ENCODE measurements at places on chromosomes 12 and 14.

GRCh38 chr12:55637467-55637866 lies 775 bp downstream of the OR10P1 start:
- no peak for DNase-seq

DNA sequence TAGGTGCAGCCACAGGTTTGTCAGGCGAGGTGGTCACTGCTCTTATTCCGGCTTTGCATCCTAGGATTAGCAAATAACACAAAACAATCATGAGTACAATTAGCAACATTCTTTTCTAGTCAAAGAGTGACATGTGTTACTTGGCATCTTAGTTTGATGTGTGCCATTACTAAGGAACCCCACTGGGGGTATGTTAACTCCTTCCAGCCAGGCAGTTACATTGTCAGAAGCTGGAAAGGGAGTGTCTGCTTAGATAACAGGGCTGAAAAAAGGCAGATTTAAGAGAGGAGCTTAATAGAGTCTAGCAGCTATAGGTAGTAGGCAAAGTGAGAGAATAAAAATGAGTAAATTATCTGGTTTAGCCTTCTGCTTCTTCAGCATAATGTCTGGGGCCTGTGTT lies 30.5 kb upstream of the METAP2 start:
- no peak for DNase-seq

DNA sequence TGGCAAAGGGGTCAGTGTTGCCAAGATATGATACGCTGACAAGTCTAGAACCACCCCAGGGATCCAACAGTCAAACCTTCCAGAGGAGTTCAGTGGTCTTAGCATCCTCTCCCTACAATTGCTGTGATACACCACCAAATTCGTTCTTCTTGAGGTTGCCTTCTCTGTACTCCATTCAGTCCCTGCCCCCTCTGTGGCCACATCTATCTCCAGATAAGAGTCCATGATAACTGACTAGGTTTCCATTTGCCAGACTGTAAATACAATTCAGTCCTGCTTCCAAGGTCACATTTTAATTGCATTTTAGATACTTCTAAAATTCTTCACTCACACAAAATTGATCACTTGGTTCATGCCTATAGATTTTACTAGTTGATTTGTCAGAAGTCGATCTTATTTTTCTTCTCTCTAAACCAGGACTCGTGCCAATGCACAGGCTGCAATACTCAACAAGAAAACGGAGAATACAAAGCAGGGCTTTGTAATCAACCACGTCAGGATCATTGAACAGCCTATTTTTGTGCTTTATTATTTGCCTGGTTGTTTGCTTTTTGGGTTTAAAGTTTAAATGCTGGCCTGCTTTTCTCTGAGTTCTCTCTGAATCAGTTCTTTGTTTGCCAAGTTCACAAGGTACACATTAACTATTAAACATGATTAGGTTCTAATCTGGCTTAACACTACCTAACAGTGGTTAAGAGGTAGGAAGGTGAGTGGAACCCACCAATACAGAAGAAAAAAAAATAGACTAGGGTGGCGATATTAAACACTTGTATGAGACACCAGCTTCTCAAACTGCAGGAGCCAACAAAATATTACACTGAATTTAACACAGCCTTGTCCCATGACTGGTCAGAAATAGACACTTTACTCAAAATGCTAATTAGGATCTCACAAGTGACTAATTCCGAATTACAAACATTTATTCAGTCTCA lies 5.3 kb upstream of the TSPAN8 start:
- no peak for DNase-seq

GRCh38 chr12:51904951-51905470 lies 2.3 kb upstream of the ACVRL1 start:
- no peak for DNase-seq

DNA sequence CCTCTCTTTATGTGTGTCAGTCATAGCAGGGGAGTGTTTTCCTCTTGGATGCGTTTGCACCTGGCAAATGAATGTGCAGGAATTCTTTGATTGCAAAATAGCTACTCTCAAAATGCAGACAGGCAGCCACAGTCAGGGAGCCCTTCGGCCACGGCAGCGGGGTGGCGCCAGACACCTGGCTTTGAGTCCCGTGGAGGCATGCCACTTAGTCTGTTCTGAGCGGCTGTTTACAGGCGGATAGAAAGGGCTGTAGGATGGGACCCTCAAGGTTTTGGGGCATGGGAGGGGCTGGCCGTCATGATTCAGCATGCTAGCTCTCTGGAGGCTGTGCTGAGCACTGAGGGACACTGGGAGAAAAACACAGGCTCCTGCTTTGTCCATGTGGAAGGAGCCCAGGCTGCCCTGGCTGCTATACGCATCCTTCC lies 117.1 kb downstream of the SLC25A47 start:
- DNase-seq: no peak

Data from CD14-positive monocyte (primary cell).